ENCODE measurements at places on chromosomes 16 and 17. TPM values are rescaled to one million over a fixed set of nuclear protein-coding genes. Genes with fewer than 3 reads are reported as not detected.

DNA sequence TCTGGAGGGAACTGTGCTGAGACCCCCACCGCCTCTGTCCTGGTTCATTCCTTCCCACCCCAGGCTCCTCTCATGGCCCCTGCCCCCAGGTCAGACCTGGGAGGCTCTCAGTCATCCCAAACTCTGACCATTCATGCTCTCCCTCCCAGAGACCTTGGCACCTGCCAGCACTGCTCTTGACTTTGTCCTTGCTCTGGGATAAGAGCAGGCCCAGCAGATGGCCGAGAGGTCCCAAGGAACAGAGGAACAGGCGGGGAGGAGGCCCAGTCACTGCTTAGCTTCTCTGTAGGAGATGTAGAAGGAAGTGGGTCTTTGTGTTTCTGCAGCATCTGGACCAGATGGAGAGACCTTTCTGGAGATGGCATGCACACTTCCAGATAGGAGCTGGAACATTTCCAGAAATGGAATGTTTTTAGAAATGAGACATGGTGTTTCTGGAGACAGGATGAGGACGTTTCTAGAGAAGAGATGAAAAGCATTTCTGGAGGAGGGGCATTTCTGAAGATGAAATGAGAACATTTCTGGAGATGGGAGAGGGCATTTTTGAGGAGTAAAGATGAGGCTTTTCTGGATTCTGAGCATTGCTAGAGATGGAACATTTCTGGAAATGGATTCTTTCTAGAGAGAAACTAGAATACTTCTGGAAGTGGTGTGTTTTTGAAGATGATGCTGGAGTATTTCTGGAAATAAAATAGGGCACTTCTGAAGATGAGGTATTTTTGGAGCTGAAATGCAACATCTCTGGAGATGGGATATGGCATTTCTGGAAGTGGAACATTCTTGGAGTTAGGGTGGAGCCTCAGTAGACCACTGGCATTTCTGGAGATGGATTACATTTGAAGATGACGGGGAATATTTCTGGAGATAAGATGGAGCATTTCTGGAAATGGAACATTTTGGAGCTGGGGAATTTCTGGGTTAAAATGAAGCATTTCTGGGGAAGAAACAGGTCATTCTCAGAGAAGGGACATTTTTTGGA, 55.2 kb downstream of the RAI1 start:
- H3K27ac ChIP-seq: no peak overlapping the region
- DNase-seq: no peak
- no peaks in the 10 kb centered on the region for H3K27me3 ChIP-seq
- peaks cover 36% of the 10 kb centered on the region for H3K4me1 ChIP-seq

DNA sequence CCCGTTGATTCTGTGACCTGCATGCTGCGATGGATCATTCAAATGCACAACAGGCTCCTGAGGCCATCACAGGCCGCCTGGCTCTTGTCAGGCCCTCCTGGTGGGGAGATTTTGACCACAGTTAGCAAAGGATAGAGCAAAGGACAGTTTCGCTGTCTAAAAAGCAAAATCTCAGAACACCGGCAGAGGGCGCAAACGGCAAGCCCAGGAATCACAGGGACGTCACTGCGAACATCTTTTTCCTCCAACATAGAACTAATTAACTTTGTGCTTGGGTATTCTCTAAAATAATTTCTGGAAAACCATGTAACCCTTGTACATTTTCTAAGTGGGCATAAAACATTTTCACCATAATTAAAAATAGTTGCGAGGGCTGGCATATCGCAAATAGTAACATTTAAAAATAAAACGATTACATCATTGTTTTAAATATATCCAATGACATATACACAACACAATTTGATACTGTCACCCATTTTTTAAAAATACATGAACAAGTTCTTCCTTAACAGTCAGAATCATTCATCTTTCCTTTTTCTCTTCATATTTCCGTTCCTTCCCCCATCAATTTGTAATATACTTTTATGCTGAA, 19.7 kb upstream of the SLC47A1 start:
- H3K4me1 ChIP-seq: no peaks in the 10 kb centered on the region
- no peak overlapping the region for H3K27ac ChIP-seq
- no peak overlapping the region for H3K4me3 ChIP-seq
- DNase-seq: peak; percentile 80
- no peaks in the 10 kb centered on the region for H3K36me3 ChIP-seq

- DNase-seq: no peak
- H3K36me3 ChIP-seq: peaks cover 33% of the 10 kb centered on the region
- no peak overlapping the region for H3K27ac ChIP-seq
- H3K4me3 ChIP-seq: no peak overlapping the region
- no peaks in the 10 kb centered on the region for H3K27me3 ChIP-seq
- H3K4me1 ChIP-seq: peaks cover 80% of the 10 kb centered on the region
Observed at GRCh38 chr16:27259710-27260109, 8.9 kb downstream of the NSMCE1 start.

DNA sequence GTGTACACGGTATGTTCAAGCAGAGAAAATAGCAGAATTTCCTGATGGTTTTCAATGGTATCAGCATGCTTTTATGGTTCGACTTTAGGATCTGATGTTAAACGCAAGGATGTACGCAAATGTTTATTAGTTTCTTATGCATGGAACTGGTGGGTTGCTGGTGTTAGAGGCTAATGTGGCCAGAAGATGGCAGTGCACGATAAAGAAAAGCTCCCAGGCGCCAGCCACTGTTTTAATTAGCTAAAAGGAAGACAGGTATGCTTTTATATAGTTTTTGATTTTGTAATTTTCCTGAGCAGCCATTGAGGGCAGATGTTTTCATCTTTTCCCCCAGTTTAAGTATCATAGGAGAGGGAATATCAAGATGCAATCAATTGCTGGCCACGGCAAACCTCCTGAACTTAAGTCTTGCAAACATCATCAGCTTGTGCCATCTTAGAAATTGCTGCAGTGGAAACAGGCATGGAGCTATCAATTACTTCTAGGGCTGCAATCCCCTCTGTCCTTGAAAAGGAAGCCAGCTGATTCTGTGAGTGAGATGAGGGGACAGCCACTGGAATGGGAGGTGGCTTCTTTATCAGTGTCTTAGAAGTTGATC, 648.5 kb upstream of the RBFOX1 start:
- peaks cover 3% of the 10 kb centered on the region for H3K27me3 ChIP-seq
- H3K36me3 ChIP-seq: no peaks in the 10 kb centered on the region
- peak; percentile 40 for DNase-seq
- no peaks in the 10 kb centered on the region for H3K4me1 ChIP-seq

DNA sequence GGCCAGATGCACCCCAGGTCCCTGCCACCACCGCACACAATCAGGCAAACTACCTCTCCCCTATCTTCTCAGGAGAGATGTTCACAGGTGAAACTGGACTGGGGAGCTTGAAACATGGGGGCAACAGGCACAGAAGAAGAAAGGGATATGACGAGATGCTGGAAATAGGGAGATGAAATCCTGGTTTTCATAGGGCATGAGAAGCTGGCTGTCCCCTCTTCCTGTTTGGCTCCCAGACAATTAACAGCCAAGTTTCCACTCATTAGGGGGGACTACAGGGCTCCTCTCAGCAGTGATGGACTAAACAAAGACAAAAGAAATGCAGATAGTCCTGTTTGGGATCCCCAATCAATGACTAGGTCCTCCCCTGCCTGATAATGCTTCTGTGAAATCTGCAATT, 266.0 kb downstream of the NTN1 start:
- peaks cover 40% of the 10 kb centered on the region for H3K4me1 ChIP-seq
- H3K27ac ChIP-seq: no peak overlapping the region
- no peak for DNase-seq

GRCh38 chr17:82021900-82022309, 773 bp downstream of the CENPX start:
- peak overlapping the region; percentile 36 for H3K27ac ChIP-seq
- H3K4me1 ChIP-seq: peaks cover 22% of the 10 kb centered on the region
- no peak for DNase-seq
- H3K4me3 ChIP-seq: peak overlapping the region; percentile 86
- H3K36me3 ChIP-seq: peaks cover 10% of the 10 kb centered on the region
- no peaks in the 10 kb centered on the region for H3K27me3 ChIP-seq

- H3K27ac ChIP-seq: no peak overlapping the region
- no peaks in the 10 kb centered on the region for H3K4me1 ChIP-seq
- DNase-seq: peak; percentile 28
- no peaks in the 10 kb centered on the region for H3K36me3 ChIP-seq
- no peak overlapping the region for H3K4me3 ChIP-seq
Observed at GRCh38 chr16:58661199-58661830, 23.3 kb downstream of the SLC38A7 start.

GRCh38 chr17:20187049-20187448, 177.9 kb downstream of the SPECC1 start:
- no peak for DNase-seq
- H3K4me1 ChIP-seq: peaks cover 3% of the 10 kb centered on the region
- H3K4me3 ChIP-seq: no peak overlapping the region
- H3K36me3 ChIP-seq: no peaks in the 10 kb centered on the region
- H3K27me3 ChIP-seq: no peaks in the 10 kb centered on the region

GRCh38 chr16:83102336-83102735, 475.6 kb downstream of the CDH13 start:
- peaks cover 11% of the 10 kb centered on the region for H3K27me3 ChIP-seq
- DNase-seq: no peak
- H3K4me1 ChIP-seq: no peaks in the 10 kb centered on the region
- no peak overlapping the region for H3K4me3 ChIP-seq

DNA sequence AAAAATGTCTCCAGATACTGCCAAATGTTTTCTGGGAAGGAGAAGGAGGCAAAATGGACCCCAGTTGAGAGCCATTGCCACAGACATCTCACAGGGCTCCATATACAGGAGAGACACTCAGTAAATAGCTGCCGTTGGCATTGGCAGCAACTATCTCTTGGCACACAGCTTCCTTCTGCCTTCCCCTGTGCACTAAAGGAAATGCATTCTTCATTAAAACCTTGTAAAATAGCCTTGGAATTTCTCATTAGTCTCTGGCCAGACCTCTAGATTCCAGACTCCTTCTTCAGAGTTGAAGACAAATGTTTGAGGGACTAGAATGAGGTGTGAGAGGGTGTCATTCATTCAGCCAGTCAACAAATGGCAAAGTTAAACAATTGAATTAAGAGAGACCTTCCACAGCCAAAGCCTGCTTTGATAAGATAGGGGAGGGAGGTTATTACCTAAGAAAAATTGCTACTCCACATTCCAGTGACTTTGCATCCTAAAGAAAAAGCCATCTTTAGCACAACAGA, 223.9 kb upstream of the HS3ST3A1 start:
- H3K27me3 ChIP-seq: no peaks in the 10 kb centered on the region
- H3K4me1 ChIP-seq: peaks cover 4% of the 10 kb centered on the region
- DNase-seq: no peak
- H3K36me3 ChIP-seq: peaks cover 3% of the 10 kb centered on the region

- DNase-seq: peak; percentile 64
- no peaks in the 10 kb centered on the region for H3K36me3 ChIP-seq
- no peak overlapping the region for H3K27ac ChIP-seq
- H3K27me3 ChIP-seq: peaks cover 21% of the 10 kb centered on the region
Observed at GRCh38 chr16:9159839-9160550, 68.6 kb downstream of the HAPSTR1 start.

The ENPP7 gene
- not detected for total RNA-seq

The RNF222 gene
- total RNA-seq: 0.07 TPM

The ASPHD1 gene
- 1.3 TPM for total RNA-seq

The LITAFD gene
- not detected for total RNA-seq

The GCGR gene
- total RNA-seq: not detected

The NOXO1 gene
- total RNA-seq: not detected

The RAMP2 gene
- total RNA-seq: not detected

The DNAH3 gene
- not detected for total RNA-seq

The DHRS11 gene
- 8.4 TPM for total RNA-seq

The SPATA2L gene
- 0.93 TPM for total RNA-seq

The CKLF gene
- total RNA-seq: 114 TPM

The CCR7 gene
- total RNA-seq: 150 TPM

The DRC7 gene
- total RNA-seq: 0.49 TPM

The CCDC200 gene
- total RNA-seq: not detected

The KSR1 gene
- 189 TPM for total RNA-seq

Data from activated naive CD4-positive, alpha-beta T cell treated with anti-CD3 and anti-CD28 coated beads for 36 hours (primary cell).